ENCODE measurements at places on chromosomes 11 and 22.

DNA sequence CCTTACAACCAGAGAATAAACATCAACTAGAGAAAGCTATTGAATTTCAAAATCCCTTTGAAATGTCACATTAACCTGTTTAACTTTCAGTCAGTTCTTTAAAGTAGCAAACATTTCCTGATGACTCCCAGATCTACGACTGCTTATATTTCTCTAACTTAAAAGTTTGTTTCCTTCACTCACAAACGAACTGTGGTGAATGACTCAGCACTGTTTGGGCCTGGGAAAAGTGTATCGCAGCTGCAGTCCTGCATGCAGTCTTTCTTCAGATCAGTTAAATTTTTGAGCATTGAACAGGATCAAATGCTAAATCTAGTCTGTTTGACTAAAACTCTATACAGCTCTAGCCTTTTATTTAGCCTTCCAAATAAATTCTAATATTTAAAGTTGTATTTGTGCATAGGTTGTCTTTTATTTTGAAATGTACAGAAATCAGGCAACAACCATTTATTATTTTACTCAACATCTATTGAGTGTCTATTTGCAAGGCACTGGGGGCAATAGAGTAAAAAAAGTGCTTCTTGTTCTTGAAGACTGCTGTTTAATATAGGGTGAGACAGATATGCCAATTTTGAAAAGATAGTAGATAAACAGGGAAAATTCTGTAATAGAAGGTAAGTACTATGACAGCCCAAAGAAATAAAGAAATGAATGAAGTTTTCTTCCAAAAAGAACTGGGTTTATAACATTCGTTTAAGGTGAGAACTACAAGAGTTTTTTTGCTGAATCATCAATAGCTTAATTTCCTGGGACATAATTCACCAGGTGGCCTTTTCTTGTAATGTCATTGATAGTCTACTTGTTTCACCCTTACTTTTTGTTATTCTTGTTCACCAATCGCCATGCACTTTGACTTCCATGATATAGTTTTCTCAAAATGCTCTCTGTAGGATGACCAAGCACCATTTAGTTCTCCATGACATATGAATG lies 235.4 kb downstream of the METTL15 start:
- DNase-seq = no peak

GRCh38 chr11:14261066-14261465 lies 97.9 kb downstream of the RRAS2 start:
- no peak for DNase-seq

DNA sequence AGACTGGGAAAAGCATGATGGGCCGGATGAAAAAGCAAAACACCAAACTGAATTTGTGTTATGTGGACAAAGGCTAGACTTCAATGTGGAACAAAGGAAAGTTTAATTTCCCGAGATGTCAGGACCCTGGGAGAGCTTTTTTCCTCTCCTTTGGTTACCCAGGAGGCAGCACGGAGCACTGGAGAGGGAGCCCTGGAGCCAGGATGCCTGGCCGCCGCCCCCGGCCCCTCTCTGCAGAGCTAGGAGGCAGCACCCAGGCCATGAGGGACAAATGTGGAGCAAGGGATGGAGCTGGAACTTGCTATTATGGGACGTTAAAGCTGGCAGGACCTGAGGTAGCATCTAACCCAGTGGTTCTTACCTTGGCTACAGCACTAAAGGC lies 108.9 kb downstream of the MORC2 start:
- DNase-seq = no peak

GRCh38 chr11:16924826-16925560 lies 89.2 kb downstream of the PLEKHA7 start:
- no peak for DNase-seq

GRCh38 chr11:75873417-75874221 lies 58.6 kb downstream of the UVRAG start:
- DNase-seq = no peak

All from central memory CD4-positive, alpha-beta T cell (primary cell).